Esophagus muscularis mucosa (tissue), 4 donors: ENCODE measurements at places on chromosomes 4 and X. TPM values are rescaled to one million over a fixed set of nuclear protein-coding genes. Genes with fewer than 3 reads are reported as not detected.
A peak's percentile ranks its signal among the peaks of the same experiment; 100 is the strongest.

Gene PCDH7
- 306 TPM for total RNA-seq

Gene SPON2
- total RNA-seq = 21.3 TPM

Gene MUC7
- total RNA-seq = not detected

DNA sequence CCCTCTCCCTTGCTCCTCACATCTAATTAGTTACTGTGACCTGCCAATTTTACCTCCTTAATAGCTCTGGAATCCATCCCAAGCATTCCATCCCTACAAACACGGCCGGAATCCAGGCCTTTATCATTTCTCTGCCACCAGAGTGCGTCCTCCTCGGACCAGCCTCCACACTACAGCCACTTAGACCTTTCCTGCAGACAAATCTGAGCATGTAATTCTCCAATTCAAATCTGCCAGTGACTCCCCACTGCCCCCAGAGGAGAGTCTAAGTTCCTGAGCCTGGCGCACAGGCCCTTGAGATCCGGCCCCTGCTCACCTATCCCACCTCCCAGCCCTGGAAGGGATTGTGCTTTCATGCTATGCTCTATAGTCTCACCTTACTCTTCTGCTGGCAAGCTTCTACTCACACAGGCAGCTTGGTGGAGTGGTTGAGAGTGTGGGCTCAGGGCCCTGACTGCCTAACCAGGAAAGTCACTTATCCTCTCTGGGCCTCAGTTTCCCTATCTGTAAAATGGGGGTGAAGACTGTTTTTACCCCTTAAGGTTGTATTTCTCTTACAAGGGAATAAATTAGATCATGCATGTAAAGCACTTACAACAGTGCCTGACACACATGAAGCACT lies 31.2 kb downstream of the PJA1 start:
- no peaks in the 10 kb centered on the region for H3K36me3 ChIP-seq
- H3K27ac ChIP-seq = no peak overlapping the region
- DNase-seq = no peak
- H3K4me1 ChIP-seq = peaks cover 15% of the 10 kb centered on the region
- H3K27me3 ChIP-seq = no peaks in the 10 kb centered on the region

DNA sequence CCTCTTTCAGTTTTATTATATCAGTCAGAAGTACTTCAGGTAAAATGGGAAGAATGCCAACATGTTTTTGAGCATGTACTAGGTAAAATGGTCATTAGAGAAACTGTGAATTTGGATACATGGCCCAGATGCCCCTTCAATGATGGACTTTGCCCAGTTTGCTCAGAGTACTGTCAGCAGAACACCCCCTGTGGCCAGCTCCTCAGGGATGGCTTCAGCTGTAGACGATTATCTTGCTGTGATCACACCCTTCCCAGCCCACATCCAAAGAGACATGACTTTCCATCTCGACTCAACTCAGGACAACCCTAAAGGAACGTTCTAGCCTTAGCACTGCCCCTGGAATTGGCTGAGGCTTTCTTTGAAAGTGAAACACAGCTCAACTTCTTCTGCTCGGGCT lies 439.1 kb downstream of the PACRGL start:
- no peaks in the 10 kb centered on the region for H3K27me3 ChIP-seq
- DNase-seq = no peak
- no peaks in the 10 kb centered on the region for H3K36me3 ChIP-seq
- no peaks in the 10 kb centered on the region for H3K4me1 ChIP-seq
- H3K4me3 ChIP-seq = no peak overlapping the region

DNA sequence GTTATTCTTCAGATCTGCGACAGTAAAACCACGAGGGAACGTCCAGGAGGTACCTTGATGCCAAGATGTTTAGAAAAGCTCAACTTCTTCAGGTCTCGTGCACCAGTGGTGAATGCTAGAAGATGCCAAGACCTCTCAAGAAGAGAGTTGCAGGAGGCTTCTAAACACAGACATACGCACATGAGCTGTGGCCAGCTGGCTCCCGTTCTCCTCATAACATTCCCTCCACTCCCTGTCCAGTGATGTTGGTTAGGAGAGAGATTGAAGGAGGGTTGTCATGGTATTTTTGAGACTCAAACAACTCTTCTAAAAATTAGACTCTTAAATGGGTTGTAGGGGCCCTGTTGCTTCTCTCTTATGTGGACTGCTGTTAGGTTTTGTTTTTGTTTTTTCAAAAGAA lies 184.3 kb downstream of the QDPR start:
- no peak for DNase-seq
- peaks cover 21% of the 10 kb centered on the region for H3K4me1 ChIP-seq
- no peak overlapping the region for H3K4me3 ChIP-seq
- H3K27ac ChIP-seq = no peak overlapping the region
- no peaks in the 10 kb centered on the region for H3K36me3 ChIP-seq

DNA sequence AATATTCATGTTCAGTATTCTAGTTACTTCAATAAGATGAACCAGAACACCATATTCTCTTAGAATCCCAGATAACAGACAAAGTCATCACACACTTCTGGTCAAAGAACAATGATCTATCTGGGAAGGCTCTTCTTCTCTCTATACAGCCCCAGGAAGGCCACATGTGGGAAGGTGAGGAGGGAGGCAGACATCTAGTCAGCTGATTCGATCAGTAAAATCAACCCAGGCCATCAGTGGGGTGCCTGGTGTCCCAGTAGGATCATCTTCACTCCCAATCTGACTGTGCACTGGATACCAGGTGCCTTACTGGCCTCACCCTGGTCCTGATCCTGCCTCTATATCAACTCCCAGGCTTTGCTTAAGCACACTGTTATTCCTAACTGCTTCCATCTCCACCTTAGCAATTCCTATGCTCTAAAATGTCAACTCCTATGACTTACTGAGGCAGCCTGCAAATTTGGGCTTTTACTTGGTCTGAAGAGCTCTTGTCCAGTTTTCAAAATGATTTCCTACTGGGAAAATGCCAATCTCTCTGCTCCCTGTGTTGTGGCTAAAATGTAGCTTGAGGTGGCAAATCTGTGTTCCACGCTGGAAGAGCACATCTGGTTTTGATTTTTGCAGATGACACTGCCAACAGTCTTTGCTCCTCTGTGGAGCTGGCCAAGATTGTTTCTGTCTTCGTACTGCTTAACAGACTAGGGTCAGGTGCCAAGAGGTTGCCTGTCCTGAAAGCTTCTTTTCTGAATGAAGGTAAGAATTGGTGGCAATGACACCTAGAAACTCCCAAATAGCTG lies 128.7 kb downstream of the MGST2 start:
- H3K27ac ChIP-seq = peak overlapping the region; percentile 1
- H3K27me3 ChIP-seq = no peaks in the 10 kb centered on the region
- peak; percentile 82 for DNase-seq
- no peak overlapping the region for H3K4me3 ChIP-seq
- no peaks in the 10 kb centered on the region for H3K36me3 ChIP-seq

- H3K27me3 ChIP-seq = no peaks in the 10 kb centered on the region
- H3K4me1 ChIP-seq = peaks cover 44% of the 10 kb centered on the region
- H3K4me3 ChIP-seq = no peak overlapping the region
- peak overlapping the region; percentile 76 for H3K27ac ChIP-seq
- H3K36me3 ChIP-seq = peaks cover 42% of the 10 kb centered on the region
Measured at GRCh38 chr4:8419222-8420041, 21.1 kb downstream of the ACOX3 start.

GRCh38 chr4:20046179-20046578 lies 205.5 kb upstream of the SLIT2 start:
- no peak for DNase-seq
- H3K27me3 ChIP-seq = no peaks in the 10 kb centered on the region

- no peaks in the 10 kb centered on the region for H3K27me3 ChIP-seq
- no peak for DNase-seq
- no peaks in the 10 kb centered on the region for H3K36me3 ChIP-seq
- H3K4me1 ChIP-seq = peaks cover 19% of the 10 kb centered on the region
Measured at GRCh38 chrX:115060013-115060412, 42.6 kb upstream of the IL13RA2 start.
